ENCODE measurements at places on chromosomes 16 and 17.

DNA sequence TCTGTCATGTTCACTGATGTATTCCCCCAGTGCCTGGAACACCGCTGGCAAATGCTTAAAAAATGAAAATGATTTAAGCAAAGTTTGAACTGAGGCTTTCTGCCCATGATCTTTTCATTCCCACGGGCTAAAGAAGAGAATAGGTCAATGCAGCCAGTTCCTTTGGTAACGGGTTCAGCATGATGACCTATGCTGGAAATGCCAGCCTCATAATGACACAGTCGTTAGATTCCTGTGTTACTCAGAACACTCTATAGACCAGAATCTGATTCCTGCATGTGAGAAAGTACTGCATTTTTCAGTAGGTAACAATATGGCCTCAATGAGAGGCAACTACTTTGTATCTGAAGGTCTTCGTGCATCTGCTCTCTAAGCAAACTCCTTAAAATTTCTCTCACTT is 19.1 kb upstream of the LIMD2 start:
- no peaks in the 10 kb centered on the region for H3K4me1 ChIP-seq
- no peaks in the 10 kb centered on the region for H3K27me3 ChIP-seq
- no peak overlapping the region for H3K27ac ChIP-seq
- no peak for DNase-seq
- H3K36me3 ChIP-seq = no peaks in the 10 kb centered on the region

GRCh38 chr16:89613231-89613953 is at the start of gene DPEP1:
DPEP1 (plus strand) TSS chr16:89613642; CDS start chr16:89630411, 16,769 bp downstream.
- H3K27me3 ChIP-seq = no peaks in the 10 kb centered on the region
- H3K36me3 ChIP-seq = no peaks in the 10 kb centered on the region

- DNase-seq = no peak
- H3K4me3 ChIP-seq = no peak overlapping the region
- peaks cover 13% of the 10 kb centered on the region for H3K36me3 ChIP-seq
- peaks cover 42% of the 10 kb centered on the region for H3K4me1 ChIP-seq
- H3K27me3 ChIP-seq = no peaks in the 10 kb centered on the region
These were observed 3.2 kb upstream of the SCRN2 start for GRCh38 chr17:47844227-47844626.

DNA sequence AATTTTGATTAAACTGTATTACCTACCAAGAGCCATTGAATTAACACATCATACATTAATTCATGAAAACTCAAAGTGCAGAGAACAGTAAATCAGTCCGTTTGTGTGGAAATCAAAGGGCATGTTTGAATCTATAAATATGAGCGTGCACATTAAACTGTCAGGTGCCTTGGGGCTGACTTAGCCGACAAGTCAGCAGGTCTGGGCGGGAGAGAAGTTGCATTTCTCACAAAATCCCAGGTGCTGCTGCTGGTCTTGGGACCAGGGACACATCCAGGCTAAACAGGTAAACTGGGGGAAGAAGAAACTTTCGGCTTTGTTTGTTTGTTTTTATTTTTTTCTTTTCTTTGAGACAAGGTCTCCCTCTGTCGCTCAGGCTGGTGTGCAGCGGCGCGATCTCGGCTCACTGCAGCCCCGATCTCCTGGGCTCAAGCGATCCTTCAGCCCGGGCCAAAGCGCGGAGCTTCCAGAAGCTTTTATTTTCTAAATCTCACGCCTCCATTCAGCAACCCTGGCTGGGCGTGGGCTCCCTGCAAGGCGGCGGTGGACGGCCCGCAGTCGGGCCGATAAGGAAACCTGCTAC is 213.9 kb downstream of the MRTFB start:
- no peaks in the 10 kb centered on the region for H3K36me3 ChIP-seq
- no peak for DNase-seq
- no peaks in the 10 kb centered on the region for H3K27me3 ChIP-seq
- H3K4me1 ChIP-seq = peaks cover 18% of the 10 kb centered on the region
- H3K27ac ChIP-seq = peak overlapping the region; percentile 89

GRCh38 chr17:70169709-70170597 is 621 bp downstream of the KCNJ2 start:
- H3K4me3 ChIP-seq = peak overlapping the region; percentile 83
- no peak for DNase-seq
- peaks cover 29% of the 10 kb centered on the region for H3K4me1 ChIP-seq
- H3K27me3 ChIP-seq = no peaks in the 10 kb centered on the region
- peaks cover under 1% of the 10 kb centered on the region for H3K36me3 ChIP-seq

- no peak overlapping the region for H3K27ac ChIP-seq
- DNase-seq = no peak
- no peaks in the 10 kb centered on the region for H3K27me3 ChIP-seq
These were observed 11.4 kb downstream of the IGFBP4 start for GRCh38 chr17:40454613-40454995.

- no peak for DNase-seq
- no peaks in the 10 kb centered on the region for H3K36me3 ChIP-seq
- H3K27me3 ChIP-seq = no peaks in the 10 kb centered on the region
- H3K27ac ChIP-seq = no peak overlapping the region
These were observed 98.9 kb upstream of the CDC42EP4 start for GRCh38 chr17:73410586-73411312.

- no peak for DNase-seq
- peaks cover 26% of the 10 kb centered on the region for H3K4me1 ChIP-seq
- no peak overlapping the region for H3K27ac ChIP-seq
- H3K4me3 ChIP-seq = peak overlapping the region; percentile 62
- no peaks in the 10 kb centered on the region for H3K27me3 ChIP-seq
These were observed 23.0 kb downstream of the NPTX1 start for GRCh38 chr17:80453126-80453997.

GRCh38 chr16:89586853-89587252 is 11.3 kb downstream of the CPNE7 start:
- H3K36me3 ChIP-seq = no peaks in the 10 kb centered on the region
- peaks cover 12% of the 10 kb centered on the region for H3K4me1 ChIP-seq
- H3K27me3 ChIP-seq = no peaks in the 10 kb centered on the region
- DNase-seq = peak; percentile 46
- H3K4me3 ChIP-seq = no peak overlapping the region
- peak overlapping the region; percentile 31 for H3K27ac ChIP-seq

DNA sequence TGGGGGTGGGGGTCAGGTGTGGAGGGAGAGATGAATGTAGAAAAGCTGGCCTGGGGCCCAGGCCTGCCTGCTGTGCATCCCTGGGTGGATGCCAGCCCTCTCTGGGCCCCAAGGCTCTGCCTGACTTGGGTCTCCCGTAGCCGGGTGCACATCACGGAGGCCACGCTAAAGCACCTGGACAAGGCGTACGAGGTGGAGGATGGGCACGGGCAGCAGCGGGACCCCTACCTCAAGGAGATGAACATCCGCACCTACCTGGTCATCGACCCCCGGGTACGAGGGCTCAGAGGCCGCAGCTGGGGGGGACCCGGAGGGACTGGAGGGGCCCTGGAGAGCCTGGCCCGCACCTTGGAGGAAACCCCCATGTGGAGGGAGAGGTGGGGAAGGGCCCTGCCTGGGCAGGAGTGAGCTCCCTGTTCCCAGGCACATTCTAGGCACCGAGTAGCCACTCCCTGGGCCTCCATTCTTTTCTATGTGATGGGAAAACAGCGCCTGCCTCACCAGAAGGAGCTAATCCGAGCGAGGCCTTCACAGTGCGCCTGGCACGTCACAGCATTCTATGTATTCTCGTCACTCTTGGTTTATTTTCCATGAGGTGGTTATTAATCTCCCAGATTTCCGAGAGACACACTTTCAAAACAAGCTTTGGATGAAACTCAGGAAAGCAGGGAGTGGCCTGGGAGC is 34.7 kb downstream of the ADCY7 start:
- DNase-seq = peak; percentile 20
- H3K4me1 ChIP-seq = peaks cover 13% of the 10 kb centered on the region
- H3K27ac ChIP-seq = no peak overlapping the region
- peaks cover 19% of the 10 kb centered on the region for H3K36me3 ChIP-seq
- no peak overlapping the region for H3K4me3 ChIP-seq

Measured in upper lobe of left lung (tissue), 6 donors.